Activated T-helper 1 cell treated with Interleukin-2 at 50 U/mL for 16 hours (primary cell): ENCODE measurements at places on chromosomes 12 and 14.

DNA sequence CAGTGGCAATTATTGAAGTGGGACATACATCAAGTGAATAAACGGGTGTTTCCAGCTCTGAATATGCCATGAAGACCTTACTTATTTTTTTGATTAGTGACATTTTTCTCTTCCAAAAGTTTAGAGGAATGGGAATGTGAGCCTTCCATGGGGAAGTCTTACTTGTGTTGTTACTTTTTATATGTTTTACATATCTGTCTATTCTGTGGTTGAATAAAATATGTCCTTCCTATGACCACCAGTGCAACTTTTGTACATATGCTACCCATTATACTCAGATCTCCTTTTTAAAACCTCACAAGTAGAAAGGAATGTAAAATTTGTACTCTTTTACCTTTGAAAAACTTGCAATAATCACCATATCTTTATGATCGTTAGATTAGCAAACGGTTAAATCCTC, 132.7 kb downstream of the MSRB3 start:
- no peak for DNase-seq

DNA sequence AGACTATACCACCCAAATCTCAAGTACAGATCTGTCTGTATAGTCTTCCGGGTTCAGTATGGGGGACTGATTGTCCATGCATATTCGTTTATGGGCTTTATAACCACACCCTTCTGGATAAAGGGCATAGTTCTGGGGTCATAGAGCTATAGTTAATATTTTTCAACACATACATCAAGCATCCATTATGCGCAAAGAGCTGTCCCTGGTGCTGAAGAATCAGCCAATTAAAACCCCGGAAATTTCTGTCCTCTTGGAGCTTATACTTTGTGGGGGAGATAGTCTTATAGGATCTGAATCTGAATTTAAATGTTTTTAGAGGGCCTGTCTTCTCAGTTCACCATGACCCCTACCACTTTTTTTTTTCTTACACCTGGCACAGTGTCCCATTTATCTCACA, 256.7 kb downstream of the SUDS3 start:
- DNase-seq: no peak

DNA sequence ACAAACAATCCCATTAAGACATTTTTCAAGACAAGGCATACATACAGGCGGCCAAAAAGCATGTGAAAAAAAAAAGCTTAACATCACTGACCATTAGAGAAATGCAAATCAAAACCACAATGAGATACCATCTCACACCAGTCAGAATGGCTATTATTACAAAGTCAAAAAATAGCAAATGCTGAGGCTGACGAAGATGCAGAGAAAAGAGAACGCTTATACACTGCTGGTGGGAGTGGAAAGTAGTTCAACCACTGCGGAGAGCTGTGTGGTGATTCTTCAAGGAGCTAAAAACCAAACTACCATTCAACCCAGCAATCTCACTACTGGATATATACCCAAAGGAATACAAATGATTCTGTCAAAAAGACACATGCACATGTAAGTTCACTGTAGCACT, 216.7 kb downstream of the FOXG1 start:
- no peak for DNase-seq

- DNase-seq: no peak
These were observed 299.3 kb downstream of the BCAT1 start for GRCh38 chr12:24649634-24650033.

- DNase-seq: no peak
These were observed 21.2 kb downstream of the POLR3B start for GRCh38 chr12:106378788-106379187.

DNA sequence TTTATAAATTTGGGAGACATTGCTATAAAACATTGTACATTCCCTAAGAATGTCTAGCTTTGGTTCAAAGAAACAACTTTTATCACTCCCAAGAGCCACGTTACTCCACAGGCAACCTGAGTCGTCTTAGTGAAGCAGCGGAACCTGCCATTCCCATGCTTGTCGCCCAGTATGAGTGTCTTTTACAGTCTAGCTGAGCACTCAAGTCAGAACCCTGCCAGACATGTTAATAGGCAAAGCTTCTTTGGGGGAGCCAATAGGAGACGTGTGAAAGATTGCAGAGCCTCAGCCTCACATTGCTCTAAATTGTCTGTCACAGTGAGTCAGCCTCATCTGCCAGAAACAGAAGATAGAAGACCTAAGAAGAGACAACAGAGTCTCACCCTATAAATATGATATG, 541.6 kb upstream of the FLRT2 start:
- DNase-seq: no peak

- DNase-seq: no peak
These were observed 874 bp downstream of the CDC42BPB start for GRCh38 chr14:103056322-103057027.

DNA sequence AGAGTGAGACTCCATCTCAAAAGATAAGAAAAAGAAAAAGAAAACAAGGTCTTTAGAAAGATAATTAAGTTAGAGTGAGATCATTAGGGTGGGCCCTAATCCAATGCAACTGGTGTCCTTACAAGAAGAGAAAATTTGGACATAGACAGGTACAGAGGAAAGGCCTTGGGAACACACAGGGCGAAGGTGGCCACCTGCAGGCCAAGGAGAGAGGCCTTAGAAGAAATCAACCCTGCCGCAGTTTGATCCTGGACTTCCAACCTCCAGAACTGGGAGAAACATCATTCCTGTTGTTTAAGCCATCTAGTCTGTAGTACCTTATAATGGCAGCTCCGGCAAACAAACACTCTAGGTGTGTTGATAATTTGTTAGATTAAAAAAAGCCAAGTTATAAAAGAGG, 491.9 kb downstream of the MED13L start:
- no peak for DNase-seq
